ENCODE measurements at places on chromosomes 2 and 18. TPM values are rescaled to one million over a fixed set of nuclear protein-coding genes. Genes with fewer than 3 reads are reported as not detected.
A peak's percentile ranks its signal among the peaks of the same experiment; 100 is the strongest.

ZNF385B gene
- not detected for polyA plus RNA-seq

- DNase-seq: no peak
Observed at GRCh38 chr18:42287047-42287446, 332.0 kb downstream of the PIK3C3 start.

SIX2 gene
- polyA plus RNA-seq: not detected

DNA sequence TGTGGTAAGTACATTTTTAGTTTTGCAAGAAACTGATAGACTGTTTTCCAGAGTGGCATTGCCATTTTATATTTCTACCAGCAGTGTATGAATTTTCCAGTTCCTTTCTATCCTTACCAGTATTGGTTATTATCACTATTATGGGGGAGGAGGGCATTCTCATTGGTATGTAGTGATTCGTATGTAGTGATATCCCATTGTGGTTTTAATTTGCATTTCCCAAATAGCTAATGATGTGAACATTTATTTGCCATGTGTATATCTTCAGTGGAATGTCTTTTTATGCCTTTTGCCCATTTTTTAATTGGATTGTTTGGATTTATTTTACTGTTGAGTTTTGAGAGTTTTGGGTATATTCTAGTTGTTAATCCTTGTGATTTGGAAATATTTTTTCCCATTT lies 16.9 kb downstream of the EIF5B start:
- no peak for DNase-seq

DNA sequence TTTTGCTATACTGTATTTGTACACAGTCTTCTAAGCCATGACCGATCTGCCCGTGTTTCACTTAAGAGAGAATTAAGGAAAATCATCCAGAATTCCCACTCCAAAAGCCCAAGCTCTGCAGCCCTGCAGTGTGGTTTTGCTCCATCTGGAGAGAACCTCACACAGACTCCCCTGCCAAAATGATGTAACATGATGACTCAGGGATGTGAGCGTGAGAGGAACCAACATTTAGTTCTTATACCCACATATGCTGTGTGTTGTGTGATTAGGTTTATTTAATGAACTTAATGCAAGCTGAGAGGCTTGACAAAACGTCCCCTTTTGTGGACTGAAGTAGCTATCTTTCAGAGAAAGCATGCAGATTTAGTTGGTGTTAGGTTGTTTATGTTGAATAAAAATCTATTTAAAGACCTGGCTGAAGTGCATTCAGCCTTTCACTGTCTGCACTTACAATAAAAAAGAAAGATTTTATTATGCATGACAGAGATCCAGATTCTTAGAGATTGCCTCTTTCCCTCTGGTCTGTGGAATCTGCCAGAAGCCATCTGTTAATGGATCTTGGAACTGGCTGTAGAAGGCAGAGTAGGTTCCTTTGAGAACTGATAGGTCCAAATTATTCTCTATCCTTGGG lies 6.3 kb downstream of the RAB12 start:
- DNase-seq: no peak

AQP12A gene
- polyA plus RNA-seq: not detected

- DNase-seq: peak; percentile 4
Observed at GRCh38 chr2:191245869-191246531, 796 bp downstream of the MYO1B start.

DNA sequence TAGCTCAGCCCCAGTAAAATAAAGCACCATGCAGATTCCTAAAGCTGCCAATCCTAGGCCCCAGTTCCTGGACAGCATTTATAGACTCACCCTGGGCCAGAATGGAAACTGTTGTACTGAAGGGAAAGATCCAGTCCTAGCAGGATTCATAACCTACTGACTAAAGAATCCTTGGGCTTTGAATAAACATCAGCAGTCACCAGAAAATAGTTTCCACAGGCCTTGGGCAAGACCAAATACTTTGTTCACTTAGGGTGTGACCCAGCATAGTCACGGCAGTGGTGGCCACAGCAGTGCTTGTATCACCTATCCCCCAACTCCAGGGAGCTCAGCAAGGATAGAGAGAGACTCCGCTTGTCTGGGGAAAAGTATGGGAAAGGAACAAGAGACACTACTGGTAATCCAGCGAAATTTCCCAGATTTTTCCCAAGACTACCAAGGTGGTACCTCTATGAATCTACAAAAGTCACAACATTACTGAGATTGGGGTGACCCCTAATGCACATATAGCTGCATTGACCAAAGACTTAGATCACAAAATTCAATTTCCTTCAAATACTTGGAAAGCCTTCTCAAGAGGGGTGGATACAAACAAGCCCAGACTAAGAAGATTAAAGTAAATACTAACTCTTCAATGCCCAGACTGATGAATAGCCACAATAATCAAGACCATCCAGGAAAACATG lies 748.1 kb upstream of the LRATD1 start:
- no peak for DNase-seq

- no peak for DNase-seq
Observed at GRCh38 chr2:157918319-157918718, 42.2 kb upstream of the ACVR1 start.
